ENCODE measurements at places on chromosomes 16 and 17. TPM values are rescaled to one million over a fixed set of nuclear protein-coding genes. Genes with fewer than 3 reads are reported as not detected.

The SLC6A2 gene
- total RNA-seq = not detected

The GSDMA gene
- not detected for total RNA-seq

The STAC2 gene
- not detected for total RNA-seq

The C16orf96 gene
- not detected for total RNA-seq

The LRRC37A gene
- total RNA-seq = 2.5 TPM

The MT1F gene
- total RNA-seq = 2.4 TPM

The CSHL1 gene
- not detected for total RNA-seq

The ITPRIPL2 gene
- total RNA-seq = 40.8 TPM

The FBXO39 gene
- total RNA-seq = 1.4 TPM

The C17orf58 gene
- total RNA-seq = 15.2 TPM

DNA sequence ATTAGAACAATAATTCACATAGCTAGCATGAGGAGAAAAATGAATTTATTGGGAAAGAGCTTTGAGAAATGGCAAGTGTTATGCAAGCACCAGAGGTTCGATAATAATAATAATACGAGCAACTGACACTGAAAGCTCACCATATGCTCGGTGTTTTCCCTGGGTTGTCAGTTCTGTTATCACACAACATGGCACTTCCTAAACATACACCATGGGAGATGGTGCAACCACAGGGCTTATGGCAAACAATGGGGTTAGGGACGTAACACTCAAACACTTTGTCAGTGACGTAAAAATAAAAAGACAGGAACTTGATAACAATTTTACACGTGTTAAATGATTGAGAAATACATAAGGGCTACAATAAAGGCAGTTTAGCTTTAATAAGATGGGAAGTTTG lies 23.7 kb downstream of the OR1D5 start:
- no peak for DNase-seq

DNA sequence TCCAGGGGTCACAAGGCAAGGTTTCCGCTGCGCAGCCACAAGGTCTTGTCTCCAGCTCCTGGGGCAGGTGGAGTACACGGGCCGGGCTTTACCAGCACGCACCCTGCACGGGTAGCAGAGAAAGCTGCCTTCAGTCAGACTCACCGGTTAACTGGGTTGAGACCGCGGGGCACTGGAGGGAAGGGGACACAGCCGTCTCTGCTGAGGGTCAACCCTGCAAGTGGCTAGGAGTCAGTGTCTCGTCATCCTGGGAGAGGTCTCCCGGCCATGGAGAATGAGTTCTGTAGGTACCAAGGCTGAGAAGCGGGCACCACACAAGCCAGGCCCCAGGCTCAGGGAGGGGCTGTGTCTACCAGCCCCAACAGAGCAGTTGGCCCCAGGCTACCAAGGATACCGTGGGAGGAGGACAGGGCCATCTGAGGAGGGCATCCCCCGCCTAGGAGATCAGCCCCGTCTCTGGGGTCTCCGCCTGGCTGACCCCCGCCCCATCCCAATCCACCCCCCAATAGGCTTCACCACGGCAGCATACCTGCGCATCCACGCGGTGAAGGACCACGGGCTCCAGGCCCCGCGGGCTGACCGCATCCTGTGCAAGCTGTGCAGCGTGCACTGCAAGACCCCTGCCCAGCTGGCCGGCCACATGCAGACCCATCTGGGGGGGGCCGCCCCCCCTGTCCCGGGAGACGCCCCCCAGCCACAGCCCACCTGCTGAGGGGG lies 2.8 kb upstream of the PRRT2 start:
- no peak for DNase-seq

- no peak for DNase-seq
These were observed 59.2 kb upstream of the ADORA2B start for GRCh38 chr17:15885770-15886169.

GRCh38 chr17:17398188-17398942 lies 78.4 kb upstream of the MED9 start:
- DNase-seq = no peak

- no peak for DNase-seq
These were observed 43.5 kb downstream of the CFAP20 start for GRCh38 chr16:58085584-58086251.

DNA sequence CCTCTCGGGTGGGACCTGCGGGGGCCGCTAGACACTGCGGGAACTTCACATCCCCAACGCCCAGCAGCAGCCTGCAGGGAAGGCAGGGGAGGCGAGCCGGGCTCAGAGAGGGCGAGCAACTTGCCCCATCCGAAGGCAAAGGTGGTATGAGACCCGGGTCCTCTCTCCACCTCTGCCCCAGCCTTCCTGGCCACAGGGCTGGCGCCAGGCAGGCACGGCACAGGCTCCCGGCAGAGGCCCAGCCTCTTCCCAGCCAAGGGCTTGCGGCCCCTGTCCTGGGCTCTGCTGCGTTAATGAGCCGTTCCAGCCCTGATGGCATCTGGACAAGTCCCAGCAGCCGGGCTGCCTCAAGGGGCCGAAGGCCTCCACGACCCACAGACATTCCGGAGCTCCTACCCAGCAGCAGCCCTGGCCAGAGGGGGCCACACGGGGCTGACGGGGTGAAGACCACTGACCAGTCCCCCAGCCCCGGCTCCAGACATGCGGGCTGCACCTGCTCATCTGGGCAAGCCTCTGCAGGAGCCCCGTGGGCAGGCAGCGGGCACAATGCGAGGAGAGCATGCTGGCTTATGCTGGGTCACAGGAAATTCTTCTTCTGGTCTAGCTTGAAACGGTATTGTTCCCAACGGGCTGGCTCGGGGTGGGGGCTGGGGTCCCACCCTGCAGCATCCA lies 1.2 kb upstream of the HS3ST6 start:
- DNase-seq = no peak

- DNase-seq = no peak
These were observed 12.8 kb downstream of the SPNS3 start for GRCh38 chr17:4446326-4447071.

DNA sequence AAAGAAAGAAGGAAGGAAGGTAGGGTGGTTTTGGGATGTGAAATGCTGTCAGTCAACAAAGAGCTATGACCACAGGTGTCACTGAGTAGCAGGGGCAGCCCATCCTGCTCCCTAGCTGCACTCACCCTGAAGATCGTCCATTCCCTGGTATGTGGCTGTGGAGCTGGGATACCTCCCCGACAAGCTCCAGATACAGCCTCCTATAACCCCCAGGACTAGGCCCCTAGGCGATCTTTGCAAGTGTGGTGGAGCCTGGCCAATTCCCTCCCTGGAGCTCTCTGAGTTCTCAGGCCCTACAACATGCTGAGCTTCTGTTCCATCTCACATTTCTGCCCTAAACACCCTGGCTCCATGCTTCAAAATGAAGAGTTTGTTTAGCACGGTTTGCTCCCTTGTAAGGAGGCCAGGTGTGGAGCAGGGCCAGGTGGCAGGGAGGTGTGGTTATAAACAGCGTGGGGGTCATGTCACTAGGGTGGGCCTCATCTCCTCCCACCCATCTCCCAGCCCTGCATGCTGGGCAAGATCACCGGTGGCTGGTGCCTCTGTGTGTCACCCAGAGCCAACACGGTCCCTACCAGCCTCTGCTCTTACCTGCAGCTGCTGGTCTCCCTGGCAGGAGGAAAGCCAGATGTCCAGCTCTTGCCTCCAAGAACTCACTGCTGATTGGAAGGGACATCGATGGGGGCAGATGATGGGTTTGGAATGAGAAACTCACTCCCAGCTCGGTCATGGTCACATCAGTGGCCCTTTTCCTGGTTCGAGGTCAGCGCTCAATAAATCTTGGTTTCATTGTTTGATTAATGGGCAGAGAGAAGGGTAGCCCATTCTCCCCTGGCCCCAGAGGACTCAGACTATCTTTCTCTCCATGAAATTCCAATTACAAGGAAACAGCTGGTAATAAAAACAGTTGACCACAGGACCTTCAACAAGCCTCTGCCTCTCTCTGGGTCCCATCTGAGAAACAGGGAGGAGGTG lies 511.0 kb upstream of the CDH5 start:
- DNase-seq = no peak

GRCh38 chr17:79573196-79573896 lies 37.5 kb downstream of the RBFOX3 start:
- no peak for DNase-seq

DNA sequence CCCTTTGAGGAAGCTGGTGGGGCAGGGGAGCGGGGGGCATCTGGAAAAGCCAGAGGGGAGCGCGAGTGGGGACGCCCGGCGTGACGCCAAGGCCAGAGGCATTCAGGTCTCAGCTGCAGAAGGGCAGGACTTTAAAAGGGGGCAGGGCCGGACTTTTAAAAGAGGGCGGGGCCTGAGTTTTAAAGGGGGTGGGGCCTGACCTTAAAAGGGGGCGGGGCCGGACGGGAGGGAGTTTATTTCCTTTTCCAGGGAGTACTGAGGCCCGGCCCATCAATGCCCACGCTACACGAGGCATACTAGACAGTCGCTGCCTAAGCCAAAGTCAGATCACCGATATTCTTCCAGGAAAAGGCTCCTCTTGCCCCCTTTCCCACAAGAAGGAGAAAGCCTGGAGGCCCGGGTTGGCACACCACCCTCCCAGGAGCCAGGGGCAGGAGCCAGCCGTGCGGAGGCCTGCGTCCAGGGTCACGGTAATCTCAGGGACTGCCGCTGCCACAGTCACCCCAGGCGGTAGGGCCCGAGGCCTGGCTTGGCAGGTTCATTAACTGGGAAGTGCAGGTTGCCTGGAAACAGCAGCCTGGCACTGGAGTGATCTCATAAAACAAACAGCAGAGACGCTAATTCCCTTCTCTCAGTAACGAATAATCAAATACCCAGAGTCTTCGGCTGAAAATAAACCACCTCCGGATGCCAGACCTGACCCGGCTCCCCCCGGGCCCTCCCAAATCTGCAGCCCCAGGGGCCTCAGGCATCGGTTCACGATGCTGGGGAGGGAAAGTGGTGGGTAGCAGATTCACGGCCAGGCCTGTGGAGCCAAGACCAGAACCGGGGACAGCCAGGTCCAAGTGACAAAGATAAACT lies 90.7 kb downstream of the TIMM22 start:
- peak; percentile 50 for DNase-seq

DNA sequence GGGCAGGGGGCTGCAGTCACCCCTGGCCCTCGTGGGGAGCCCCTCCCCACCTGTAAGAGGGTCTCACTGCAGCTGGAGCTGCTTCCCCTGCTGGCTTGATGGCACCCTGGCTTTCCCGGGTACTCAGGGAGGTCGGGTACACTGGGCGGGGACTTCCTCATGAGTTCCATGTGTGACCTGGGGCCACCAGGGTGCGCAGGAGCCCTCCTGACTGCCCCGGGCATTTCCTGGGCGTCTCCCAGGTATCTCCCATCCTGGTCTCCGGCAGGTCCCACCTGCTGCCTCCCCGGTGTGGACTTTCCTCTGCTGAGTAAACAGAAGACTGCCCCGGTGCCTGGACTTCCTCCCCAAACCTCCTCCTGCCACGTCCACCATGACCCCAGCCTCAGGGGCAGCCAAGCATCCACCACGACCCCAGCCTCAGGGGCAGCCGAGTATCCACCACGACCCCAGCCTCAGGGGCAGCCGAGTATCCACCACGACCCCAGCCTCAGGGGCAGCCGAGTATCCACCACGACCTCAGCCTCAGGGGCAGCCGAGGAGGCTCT lies 40.9 kb downstream of the CBFA2T3 start:
- DNase-seq = no peak

DNA sequence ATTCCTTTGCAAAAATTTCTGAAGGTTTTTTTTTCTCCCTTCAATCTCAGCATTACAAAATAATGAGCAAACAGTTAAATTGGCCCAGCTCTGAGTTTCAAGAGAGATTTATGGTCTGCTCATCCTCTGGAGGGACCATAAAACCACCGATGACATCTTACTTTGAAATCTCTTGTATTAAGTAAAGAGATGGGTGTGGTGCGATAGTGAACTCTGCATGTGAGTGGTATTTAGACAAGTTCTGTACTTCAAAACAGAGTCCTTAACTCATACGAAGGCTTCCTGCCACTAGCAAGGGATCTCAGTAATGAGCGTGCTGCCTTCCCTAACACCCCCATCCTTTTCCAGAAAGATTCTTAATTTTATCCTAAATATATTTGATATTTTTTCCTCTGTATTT lies 2.1 kb downstream of the FAM20A start:
- no peak for DNase-seq

DNA sequence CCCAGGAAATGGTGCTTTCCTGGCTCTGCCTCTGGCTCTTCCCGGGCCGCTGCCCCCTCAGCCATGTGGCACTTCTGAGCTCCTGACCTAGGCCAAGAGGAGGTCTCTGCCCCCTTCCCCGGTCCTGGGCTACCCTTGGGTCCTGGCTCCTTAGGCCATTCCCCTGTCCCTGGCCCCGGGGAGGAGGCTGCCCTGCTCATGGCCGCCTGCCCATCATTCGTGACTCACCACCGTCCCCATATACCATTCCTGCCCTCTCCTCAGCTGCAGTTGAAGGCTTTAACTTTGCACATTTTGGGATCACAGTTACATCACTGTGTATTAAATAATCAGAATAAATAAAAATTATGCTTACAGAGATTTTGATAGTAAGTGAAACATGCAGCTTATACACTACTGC lies 69.0 kb downstream of the GRIN2A start:
- no peak for DNase-seq

GRCh38 chr17:80604009-80604669 lies 59.5 kb downstream of the RPTOR start:
- DNase-seq = no peak

GRCh38 chr16:29198731-29199521 lies 207.6 kb downstream of the NPIPB11 start:
- no peak for DNase-seq

GRCh38 chr17:57111386-57111785 lies 26.3 kb downstream of the AKAP1 start:
- no peak for DNase-seq

GRCh38 chr16:79757968-79758367 lies 157.4 kb upstream of the MAF start:
- DNase-seq = no peak

DNA sequence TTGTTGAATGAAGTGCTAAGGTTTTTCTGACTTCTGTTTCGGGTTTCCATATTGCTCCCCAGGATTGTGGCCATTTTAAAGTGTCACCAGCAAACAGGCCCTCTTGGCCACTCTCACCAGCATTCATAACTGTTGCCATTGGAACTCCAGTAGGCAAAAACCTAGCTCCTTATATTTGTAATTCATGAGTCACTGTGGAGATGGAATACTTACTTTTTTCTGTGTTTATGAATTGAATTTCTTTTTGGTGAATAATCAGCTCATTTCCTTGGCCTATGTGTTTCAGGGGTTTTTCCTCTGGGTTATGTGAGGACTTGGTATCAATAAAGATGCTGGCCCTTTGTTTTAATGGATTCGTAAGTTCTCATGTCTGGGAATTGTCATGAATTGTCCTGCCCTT lies 255.1 kb downstream of the SNX29 start:
- no peak for DNase-seq

DNA sequence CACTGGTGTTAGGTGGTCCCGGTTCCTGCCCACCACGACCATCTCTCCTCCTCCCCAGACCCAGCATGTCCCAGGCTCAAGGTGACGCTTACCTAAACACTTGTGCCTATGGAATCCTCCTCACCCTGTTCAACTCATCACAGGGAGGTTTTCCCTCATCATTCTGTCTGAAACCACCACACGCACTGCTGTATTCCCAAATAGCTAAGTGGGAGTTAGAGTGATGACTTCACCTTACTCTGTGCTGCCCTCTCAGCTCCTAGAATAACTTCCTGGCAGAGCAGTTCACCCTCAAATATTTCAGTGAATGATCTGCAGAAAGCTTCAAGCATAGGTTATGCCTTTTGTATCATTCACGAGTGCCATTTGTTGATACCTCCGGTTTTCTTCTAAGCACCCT lies 216.5 kb downstream of the CPPED1 start:
- no peak for DNase-seq

GRCh38 chr17:28545787-28546415 lies 6.5 kb downstream of the UNC119 start:
- no peak for DNase-seq

- no peak for DNase-seq
These were observed 36.7 kb downstream of the CCDC182 start for GRCh38 chr17:57708410-57708809.

GRCh38 chr17:64326420-64327054 lies 63.5 kb upstream of the TEX2 start:
- DNase-seq = no peak

Data from pulmonary artery endothelial cell (primary cell).